Renal pelvis (tissue), 12 donors: ENCODE measurements at places on chromosomes 16 and 17. TPM values are rescaled to one million over a fixed set of nuclear protein-coding genes. Genes with fewer than 3 reads are reported as not detected.
A peak's percentile ranks its signal among the peaks of the same experiment; 100 is the strongest.

The EIF3CL gene
- polyA plus RNA-seq: 115 TPM

- DNase-seq: no peak
Observed at GRCh38 chr16:26598061-26598460, 468.7 kb upstream of the C16orf82 start.

DNA sequence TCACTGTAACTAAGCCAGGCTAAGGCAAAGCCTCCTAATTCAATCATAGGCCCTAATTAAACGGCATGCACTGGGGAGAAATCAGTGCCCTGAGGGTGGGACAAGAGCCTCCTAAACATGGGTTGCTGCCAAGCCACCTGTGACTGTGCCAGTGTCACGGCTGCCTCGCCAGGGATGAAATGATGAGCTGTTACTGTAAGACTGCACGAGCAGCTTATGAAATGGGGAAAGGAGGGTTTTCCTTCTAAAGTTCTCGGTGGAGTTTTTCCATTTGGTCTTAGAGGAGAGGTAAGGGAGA lies 12.7 kb downstream of the TMEM11 start:
- no peak for DNase-seq

DNA sequence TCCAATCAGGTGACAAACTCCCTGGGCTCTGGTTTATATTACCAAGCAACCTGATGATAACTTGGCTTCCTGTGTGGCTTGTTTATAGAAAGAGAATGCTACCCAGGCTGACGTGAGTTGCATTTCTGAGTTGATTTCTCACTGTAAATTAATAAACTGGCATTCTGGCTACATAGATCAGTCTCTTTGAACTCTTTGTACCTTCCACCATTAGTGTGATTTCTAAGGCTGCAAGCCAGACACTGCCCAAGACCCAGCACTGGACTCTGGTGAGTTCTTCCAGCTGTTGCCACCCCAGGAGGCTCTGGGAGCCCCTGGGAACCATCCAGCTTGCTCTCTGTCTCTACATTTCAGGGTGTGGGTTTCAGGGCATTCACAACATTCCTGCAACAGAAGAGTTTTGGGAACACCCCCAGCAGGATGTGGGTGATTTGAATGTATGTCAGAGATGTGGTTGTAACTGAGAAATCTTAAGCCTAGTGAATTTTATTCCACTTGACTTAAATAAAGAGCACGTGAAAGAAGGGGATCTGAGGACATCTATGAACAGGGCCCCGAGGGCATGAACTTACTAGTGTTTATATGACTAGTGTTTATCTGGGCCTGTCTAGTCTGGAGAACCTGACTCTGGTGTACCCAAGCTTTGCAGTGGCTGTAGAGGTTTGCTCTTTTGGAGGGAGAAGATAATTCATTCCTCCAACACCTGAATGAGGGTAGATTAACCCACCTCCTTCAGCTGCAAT lies 30.3 kb upstream of the LRRC37A start:
- no peak for DNase-seq

DNA sequence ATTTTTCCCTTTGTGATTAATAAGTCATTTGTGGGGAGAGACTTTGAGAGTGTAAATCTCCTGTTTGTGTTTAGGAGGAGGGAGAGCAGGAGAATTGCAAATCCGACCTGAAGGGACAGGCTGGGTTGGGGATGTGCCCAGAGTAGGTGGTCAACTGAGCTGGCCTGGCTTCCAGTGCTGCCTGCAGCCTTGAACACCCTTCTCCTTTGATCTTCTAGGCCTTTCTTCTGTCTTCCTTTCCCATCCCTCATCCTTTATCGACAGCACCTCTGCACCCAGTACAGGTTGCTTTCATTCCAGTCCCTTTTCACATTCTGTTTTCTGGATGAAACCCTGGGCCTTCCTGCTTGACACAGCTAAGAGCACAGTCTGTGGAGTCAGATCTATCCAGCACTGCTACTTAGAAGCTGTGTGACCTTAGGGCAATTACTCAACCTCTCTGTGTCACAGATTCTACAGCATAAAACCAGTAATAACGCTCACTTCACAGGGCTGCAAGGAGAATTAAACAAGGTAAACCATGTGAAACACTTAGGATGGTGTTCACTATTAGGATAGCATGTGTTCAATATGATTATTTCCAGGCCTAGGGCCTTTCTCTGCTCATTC lies 1.0 kb upstream of the CSNK2A2 start:
- DNase-seq: no peak

The C1QTNF8 gene
- polyA plus RNA-seq: not detected

DNA sequence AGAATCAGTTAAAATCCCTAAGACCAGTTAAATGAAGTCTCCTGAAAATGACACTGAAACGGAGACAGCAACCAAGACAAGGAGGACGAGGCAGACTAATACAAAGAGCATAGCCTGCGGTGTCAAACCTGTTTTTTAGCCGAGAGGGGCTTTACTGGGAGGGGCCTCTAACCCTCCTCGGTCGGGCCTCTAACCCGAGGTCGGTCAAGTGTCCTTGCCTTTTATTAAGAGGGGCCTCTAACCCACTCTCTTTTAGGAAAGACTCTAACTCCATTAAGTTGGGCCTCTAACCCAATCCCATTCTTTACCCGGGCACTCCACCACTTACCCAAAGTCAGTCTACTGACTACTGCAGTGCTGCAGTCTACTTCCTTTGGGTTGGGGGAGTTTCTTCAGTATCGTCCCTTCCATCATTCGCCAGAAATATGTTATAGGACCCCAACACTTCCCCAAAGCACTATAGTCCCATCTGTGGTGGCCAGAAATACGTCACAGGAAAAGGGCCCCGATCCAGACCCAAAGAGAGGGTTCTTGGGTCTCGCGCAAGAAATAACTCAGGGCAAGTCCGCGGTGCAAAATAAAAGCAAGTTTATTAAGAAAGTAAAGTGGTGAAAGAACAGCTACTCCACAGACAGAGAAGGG lies 39.2 kb upstream of the ARL4D start:
- no peak for DNase-seq

GRCh38 chr16:10521681-10522274 lies 58.6 kb downstream of the EMP2 start:
- peak; percentile 67 for DNase-seq

DNA sequence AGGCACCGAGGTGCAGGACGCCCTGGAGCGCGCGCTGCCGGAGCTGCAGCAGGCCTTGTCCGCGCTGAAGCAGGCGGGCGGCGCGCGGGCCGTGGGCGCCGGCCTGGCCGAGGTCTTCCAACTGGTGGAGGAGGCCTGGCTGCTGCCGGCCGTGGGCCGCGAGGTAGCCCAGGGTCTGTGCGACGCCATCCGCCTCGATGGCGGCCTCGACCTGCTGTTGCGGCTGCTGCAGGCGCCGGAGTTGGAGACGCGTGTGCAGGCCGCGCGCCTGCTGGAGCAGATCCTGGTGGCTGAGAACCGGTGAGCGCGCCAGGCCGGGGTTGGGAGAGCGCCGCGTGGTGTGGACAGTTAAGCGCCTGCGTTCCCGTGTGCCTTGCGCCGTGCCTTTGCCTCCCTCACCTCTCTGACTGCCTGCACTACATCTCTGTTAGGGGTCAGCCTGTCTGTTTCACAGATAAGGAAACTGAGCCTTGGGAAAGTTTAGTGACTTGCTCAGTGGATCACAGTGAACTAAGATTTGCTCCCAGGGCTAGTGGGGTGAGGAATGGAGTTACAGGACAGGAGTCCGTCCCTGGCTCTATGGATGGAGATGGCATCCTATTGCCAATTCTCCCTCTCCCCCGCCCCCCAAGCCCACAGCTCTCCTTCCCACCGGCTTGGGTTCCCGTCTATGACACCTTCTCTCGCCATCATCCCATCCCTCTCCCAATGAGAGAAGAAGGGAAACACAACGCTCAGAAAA lies 880 bp downstream of the SARM1 start:
- no peak for DNase-seq

DNA sequence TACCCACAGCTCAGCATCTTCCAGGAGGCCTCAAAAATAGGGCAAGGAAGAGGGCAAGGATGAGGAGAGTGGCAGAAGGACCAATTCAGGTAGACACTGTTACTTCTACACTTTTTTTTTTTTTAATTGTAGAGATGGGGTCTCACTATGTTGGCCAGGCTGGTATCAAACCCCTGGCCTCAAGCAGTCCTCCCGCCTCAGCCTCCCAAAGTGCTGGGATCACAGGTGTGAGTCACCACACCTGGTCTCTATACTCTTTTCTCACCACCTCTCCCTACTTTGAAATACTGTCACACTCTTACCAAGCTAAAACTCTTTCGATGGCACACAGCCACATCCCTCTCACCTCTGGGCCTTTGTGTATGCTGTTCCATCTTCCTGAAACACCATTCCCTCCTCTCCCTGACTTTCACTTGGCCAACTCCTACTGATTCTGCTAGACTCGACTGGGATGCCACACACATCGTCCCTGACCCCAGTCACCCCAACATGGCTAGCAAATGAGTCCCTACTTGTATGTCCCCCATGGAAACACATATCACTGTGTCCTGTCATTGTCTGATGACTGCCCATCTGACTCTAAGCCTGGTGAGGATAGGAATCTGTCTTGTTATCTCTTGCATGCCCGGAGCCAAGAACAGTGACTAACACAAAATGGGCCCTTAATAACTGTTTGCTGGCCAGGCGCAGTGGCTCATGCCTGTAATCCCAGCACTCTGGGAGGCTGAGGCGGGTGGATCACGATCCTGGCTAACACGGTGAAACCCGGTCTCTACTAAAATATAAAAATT lies 7.2 kb upstream of the SLC43A2 start:
- DNase-seq: no peak

- no peak for DNase-seq
Observed at GRCh38 chr17:64423881-64424280, 25.0 kb upstream of the MILR1 start.

DNA sequence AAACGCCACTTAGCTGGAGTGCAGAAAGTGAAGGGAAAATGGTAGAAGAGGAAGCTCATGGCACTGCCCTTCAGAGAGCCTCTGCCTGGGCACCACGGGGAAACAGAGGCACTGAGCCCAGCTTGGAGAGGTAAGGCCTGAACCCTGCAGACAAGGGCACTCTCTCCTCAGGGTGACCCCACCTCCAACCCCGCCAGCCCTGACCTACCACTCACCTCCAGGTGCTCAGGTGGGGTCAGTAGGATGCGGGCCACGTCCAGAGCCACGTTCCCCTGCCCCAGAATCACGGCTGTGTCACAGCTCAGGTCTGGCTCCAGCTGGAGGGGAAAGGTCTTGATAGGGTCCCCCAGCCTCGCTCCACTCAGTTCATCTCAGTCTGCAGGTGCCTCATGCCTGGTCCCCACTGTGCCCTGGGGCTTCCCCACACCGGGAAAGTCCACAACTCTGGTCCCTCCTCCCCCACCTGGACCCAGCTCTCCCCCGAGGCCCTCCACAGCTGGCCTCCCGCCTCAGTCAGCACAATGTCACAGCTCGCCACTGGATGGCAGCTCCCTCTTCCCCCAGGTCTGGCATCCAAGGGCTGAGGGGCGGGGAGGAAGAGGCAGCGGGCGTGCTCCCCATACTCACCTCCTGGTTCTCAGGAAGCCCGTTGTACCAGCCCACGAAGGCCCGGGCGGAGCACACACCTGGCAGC lies 6.0 kb upstream of the GRIN2C start:
- no peak for DNase-seq

The SLC52A1 gene
- polyA plus RNA-seq: 0.24 TPM

DNA sequence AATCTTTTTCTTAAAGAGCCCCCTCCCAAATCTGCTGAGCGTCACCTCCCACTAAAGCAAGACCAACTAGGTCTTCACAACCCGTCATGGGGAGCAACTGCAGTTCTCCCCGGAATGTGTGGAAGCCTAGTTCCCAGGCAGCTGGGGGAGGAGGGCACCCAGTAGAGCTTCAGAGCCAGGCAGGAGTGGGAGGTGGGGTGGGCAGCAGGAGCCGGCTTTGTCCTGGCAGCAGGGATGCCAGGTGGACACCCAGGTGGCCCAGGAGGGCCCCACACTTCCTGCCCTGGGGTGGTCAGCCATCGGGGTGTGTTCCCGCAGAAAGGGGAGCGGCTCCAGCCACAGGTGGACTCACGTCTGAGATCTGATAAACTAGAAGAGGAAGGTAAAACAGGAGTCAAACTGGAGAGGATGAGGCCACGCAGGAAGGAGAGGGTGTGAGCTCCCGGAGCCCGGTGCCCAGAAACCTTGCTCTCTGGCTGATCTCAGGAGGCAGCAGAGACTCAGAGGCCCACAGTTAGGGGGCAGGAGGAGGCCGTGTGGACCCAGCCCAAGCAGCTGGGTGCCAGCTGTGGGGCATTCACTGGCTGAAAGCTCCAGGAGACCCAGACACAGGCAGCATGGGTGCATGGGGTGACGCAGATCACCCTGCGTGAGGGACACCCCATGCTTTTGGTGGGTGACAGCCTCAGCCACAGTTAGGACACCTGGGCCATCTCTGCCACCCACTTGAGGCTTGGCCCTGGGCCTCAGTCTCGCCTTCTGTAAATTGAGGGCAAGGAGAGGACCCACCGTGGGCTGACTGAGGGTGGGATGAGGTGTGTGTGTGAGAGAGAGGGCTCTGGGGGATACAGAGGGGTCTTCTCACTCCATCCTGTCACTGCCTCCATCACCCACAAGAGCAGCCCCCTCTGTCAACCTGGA lies 260.8 kb upstream of the TNRC6C start:
- no peak for DNase-seq

GRCh38 chr17:80387071-80387470 lies 27.9 kb upstream of the ENDOV start:
- no peak for DNase-seq

- no peak for DNase-seq
Observed at GRCh38 chr17:78920528-78920927, 4.7 kb downstream of the TIMP2 start.

GRCh38 chr17:32486111-32486700 lies 587 bp upstream of the CDK5R1 start:
- DNase-seq: peak; percentile 80

GRCh38 chr17:74768069-74768762 lies 7.9 kb downstream of the NAT9 start:
- DNase-seq: no peak

DNA sequence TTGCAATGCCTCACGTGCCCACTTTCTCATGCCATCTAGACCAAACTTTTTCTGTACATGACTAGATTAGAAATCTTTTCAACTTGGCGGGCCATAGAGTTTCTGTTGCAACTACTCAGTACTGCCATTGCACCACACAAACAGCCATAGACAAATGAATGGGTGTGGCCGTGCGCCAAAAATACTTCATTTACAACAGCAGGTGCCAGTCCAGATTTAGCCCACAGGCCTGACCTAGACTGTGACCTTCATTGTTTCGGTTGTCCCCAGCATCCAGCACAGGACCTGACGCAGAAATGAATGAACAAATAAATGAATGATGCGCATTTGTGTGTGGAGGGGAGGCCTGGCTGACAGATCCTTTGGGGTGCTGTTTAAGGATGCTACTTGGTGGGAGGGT lies 14.3 kb upstream of the PDK2 start:
- DNase-seq: no peak

The VASN gene
- polyA plus RNA-seq: 67.2 TPM

- DNase-seq: no peak
Observed at GRCh38 chr17:47273245-47273644, 19.6 kb downstream of the ITGB3 start.

GRCh38 chr17:79590523-79590860 lies 20.4 kb downstream of the RBFOX3 start:
- no peak for DNase-seq

The UBE2I gene
- 165 TPM for polyA plus RNA-seq

The OMG gene
- polyA plus RNA-seq: 0.37 TPM

The CA4 gene
- 51.4 TPM for polyA plus RNA-seq

The HLF gene
- polyA plus RNA-seq: 7.2 TPM
